ENCODE measurements at places on chromosomes 2 and 18.

GRCh38 chr18:73006331-73006730 lies 138.5 kb upstream of the NETO1 start:
- no peak for DNase-seq

GRCh38 chr2:212005085-212005671 lies 533.4 kb downstream of the ERBB4 start:
- no peak for DNase-seq

- no peak for DNase-seq
Measured at GRCh38 chr2:16861111-16861510, 195.5 kb upstream of the CYRIA start.

DNA sequence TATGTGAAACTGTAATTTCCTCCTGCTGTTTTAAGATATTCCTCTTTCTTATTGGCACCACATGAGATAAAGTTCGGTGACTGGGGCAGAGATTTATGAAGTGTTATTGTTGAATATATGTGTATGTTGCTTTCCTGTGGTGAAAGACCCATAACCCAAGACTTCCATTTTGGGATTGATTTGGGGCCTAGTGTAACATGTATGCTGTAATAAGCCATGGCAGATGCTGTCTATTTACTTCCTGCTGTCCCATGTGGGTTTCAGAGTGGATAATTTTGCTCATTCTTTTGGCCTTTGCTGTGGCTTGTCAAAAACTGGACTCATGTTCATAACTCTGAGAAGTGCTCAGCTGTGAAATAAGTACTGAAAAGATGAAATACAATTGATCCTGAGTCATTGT lies 10.8 kb upstream of the MYO1B start:
- DNase-seq = peak; percentile 83

DNA sequence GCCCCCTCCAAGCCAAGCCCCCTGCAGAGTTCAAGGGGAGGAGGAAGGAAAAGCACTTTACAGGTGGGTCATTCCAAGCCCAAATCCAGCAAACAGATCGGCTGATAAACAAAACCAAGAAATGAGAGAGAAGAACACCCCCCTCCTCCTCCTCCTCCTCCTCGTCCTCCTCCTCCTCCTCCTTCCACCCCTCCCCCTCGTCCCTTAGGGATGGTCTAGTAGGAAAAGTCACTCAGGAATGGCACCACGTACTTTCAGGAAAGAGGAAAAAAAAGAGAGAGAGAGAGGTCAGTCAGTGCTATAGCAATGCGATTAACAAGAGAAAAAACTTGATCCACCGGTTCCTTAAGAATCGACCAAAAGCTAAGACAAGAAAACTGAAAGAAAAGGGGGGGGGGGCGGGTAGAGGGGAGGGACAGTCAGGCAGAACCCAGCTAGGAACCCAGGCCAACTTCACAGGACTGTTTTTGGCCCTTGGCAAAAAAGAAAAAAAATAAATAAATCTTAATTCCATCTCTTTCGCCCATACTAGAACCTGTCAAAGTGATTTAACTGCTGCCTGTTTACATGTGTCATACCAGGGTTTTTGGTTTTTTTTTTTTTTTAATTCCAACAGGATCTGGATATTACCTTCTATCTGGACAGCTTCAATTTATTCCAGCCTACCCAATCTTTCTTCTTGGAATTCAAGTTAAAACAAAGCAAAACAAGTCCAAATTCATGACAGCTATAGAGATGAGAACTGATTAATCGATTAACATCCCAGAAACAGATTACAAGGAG lies 906 bp downstream of the IKZF2 start:
- DNase-seq = peak; percentile 21

GRCh38 chr2:127637236-127637630 lies 8.7 kb upstream of the GPR17 start:
- DNase-seq = no peak

- no peak for DNase-seq
Measured at GRCh38 chr2:42096869-42097591, 49.2 kb downstream of the PKDCC start.

DNA sequence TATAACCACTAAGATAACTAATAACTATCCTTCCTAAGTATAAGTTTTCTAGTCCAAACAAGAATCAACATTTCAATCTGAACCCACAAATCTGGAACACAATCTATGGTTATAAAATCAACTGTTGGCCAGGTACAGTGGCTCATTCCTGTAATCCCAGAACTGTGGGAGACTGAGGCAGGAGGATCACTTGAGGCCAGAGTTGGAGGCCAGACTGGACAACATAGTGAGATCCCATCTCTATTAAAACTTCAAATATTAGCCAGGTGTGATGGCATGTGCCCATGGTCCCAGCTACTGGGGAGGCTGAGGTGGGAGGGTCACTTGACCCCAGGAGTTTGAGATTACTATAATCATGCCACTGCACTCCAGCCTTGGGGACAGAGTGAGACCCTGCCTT lies 11.2 kb downstream of the MRPS5 start:
- no peak for DNase-seq

GRCh38 chr2:20501974-20502373 lies 55.1 kb downstream of the RHOB start:
- no peak for DNase-seq

GRCh38 chr18:74380916-74381315 lies 65.3 kb downstream of the C18orf63 start:
- no peak for DNase-seq

Measured in hindlimb muscle (tissue), 1 donor.